ENCODE measurements at places on chromosomes 5 and 9.
A peak's percentile ranks its signal among the peaks of the same experiment; 100 is the strongest.

GRCh38 chr9:3897631-3898030 lies 371.8 kb upstream of the RFX3 start:
- DNase-seq, result no peak

GRCh38 chr5:72830362-72830761 lies 13.9 kb downstream of the TNPO1 start:
- DNase-seq, result no peak

DNA sequence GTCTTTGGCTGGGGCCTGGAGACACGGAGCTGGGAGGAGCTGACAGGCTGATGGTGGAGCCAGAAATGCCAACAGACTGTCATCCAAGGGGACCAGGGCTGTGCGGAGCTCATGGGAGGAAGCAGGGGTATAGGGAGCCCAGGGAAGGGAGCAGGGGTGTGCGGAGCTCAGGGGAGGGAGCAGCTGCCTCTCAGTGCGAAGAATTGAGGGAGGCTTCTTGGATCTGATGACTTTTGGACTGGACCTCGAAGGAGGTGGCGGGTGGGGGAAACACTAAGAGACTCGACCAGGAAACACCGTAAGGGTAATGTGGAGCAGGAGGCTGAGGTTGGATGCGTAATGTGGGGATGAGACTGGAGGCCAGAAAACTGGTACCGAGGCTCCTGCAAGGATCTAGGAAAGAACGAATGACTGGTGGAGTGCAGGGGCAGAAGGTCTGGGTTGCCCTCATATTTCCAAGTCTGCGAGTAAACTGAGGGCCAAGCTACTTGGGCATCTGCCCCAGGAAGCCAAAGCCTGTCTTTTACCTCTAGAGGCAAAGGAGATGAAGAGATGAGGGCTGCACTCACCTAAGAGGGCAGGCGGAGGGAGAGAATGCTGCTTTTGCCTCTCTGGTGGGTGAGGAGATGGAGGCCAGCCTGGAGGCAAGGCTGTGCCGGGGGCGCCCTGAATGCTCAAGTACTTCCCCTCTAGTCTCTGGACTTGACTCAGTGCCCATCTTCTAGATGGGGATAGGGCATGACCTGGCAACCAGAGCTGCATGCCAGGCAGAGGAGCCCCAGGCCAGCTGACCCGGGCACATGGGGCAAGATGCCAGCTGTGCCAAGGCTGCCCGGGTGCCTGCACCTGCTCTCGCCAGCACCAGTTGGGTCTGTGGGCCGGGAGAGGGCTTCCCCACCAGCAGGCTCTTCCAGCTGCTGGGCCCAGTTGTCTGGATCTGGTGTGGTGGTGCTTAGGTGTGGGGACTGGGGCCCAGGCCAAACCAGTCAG lies 2.3 kb downstream of the PTGS1 start:
- DNase-seq, result no peak

DNA sequence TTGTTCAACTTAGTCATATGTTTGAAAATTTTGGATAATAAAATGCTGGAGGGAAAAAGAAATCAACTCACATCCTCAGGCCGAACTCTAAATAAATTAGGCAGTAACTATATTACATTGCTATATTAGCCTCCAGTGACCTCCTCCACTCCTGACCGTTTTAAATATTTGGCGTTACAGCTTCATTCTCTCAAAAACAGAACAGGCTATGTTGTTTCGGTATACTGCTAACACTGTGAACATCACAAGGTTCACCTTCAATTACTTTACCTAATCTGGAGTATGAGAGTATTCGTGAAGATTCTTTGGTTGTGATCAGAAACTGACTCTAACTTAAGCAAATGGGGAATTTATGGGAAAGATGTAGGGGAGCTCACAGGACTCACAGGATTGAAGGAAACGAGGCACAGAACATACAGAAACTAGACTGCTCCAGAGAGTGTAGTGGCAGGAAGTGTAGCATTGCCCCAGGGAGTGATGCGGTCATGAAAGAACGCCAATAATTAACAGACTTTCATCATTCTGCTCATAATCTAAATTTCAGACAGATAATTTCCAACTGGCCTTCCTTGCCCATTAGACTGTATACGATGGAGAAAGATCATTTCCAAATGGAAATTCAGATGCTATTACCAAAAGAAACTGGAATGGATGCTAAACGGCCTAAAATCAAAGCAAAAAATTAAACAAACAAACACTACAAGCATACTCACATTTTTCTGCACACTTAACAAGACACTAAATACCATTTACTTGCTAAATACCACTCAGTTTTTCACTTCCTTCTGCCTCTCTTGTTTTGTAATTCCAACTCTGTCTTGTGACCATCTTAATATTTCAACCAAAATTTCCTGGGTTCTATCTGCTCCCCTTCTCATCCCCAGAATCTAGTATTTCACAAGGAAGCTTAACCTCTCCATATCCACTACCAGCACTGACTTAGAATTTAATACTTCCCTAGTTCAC lies 110.1 kb upstream of the LPAR1 start:
- peak; percentile 34 for DNase-seq

DNA sequence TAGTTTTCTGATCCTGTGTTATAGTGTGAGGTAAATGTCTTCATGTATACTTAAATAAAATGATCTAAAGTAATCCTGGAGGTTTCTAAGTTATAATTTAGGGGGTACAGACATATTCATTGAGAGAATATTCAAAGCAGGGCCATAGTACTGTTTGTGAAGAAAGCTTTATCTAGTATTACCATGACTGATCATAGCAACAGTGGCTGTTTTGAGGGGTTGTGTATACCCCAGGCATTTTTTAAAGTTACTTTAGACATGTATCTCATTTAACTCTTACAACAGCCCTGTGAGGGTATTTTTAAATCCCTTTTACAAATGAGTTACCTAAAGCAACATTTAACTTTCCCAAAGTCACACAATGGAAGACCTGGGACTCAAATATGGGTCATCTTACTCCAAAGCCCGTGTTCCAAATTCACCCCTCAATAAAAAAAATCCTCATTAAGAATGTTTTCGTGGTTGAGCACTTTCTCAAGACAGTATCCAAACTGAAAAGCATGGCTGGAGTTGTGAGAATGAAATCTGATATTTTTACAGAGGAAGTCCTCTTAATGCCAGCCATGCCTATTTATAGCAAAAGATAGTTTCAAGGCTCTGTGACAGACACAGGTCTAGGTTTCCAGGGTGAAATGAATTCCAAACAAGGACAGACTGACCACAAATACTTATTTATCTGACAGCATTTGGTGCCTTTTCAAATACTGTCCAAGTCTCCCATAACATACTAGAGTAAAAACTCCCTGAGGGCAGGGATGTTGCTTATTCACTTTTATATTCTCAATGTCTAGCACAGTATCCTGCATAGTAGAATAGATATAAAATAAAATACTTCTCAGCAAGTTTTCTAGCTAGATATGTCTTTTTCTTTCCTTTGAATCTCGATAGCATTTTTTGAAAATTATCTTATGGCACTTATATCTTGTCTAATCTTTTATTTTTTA lies 10.4 kb downstream of the STOM start:
- DNase-seq, result peak; percentile 37

DNA sequence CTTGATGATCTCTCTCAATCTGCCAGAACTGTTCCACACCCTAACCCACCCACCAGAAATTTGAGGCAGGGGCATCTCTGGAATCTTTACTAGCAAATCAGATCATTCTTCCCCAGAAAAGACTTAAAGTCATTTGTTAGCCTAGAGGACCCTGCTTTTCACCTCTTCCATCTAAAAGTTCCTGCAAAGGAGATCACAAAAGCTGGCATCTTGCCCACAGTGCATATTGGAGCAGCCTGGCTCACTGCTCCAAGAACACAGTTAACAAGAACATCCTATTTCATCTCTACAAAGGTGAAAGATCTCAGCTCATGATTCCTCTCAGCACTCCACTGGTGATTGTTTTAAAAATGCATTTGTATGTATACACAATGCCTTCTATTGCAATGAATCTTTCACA lies 36.3 kb downstream of the GABRP start:
- DNase-seq, result no peak

- DNase-seq, result no peak
These were observed 43.7 kb downstream of the RANBP6 start for GRCh38 chr9:5971740-5972139.

GRCh38 chr9:108759399-108759798 lies 96.4 kb downstream of the ACTL7B start:
- no peak for DNase-seq

GRCh38 chr5:540071-540905 lies 16.0 kb upstream of the SLC9A3 start:
- no peak for DNase-seq

DNA sequence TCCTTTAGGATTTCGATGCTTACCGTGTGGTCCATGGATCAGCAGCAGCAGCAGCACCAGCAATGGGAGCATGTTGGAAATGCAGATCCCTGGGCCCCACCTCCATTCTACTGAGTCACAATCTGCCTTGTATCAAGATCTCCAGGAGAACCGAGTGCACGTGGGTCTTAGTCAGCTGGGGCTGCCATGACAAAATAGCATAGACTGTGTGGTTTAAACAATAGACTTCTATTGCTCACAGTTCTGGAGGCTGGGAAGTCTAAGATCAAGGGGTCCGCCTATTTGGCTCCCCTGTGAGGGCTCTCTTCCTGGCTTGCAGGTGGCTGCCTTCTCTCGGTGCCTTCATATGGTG lies 1.3 kb upstream of the PROP1 start:
- DNase-seq, result no peak

- DNase-seq, result peak; percentile 48
These were observed 5.6 kb upstream of the GPX3 start for GRCh38 chr5:151014680-151015343.

GRCh38 chr9:116959809-116960208 lies 272.7 kb downstream of the TRIM32 start:
- no peak for DNase-seq

- peak; percentile 21 for DNase-seq
These were observed 512.9 kb upstream of the PTGER4 start for GRCh38 chr5:40166802-40167201.

DNA sequence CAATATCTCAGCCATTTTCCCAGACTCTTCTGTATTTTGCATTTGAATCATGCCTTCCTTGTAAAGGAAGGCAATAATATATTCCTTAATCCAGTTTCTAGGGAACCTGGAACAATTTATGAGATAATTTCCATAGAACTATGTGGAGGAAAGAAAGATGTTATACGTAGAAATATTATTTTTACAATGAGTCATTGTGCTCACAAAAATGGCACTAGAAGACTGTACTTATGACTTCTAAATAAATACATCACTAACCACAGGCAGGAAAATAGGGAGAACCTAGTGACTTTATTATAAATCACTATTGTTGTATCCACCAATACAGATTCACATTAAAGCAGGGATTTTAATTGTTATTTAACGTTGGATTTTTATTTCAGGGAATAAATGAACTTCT lies 87.6 kb downstream of the FBXO38 start:
- no peak for DNase-seq

DNA sequence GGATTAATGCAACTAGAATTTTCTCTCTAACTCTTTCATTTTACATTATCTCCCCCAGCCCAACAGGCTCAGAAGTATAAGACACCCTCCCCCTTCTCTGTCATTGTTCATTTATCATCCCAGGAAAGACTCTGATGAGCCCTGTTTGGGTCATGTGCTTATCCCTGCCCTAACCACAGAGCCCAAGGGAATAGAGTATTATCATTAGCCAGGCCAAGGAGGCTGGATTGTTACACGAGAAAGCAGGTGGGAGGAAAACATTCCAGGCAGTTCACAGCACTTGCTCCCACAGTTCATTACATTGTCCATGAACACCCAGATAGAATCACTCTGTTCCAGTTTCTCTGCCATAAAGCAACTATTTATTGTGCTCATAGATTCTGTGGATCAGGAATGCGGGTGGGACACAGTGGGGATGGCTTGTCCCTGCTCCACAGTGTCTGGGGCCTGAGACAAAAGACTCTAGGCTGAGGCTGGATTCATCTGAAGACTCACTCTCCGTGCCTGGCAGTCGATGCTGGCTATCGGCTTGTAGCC lies 59.5 kb upstream of the TMEM215 start:
- DNase-seq, result peak; percentile 7

DNA sequence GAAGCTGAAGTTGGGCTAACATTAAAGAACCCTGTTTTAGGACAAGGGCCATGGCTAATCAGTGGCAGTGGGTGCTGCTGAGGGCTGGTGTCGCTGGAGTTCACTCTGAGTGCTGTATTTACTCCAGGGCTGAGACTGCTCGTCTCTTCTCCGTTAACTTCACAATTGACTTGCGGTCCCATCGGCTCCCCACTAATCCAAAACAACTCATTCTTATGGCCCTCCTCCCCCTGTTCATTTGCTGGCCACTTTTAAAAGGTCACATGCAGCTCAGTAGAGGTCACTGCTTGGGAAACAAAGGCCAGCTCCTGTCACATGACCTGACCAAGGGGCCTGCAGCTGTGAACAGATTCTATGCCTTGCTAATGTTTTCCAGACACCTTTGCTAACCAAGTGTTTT lies 38.4 kb downstream of the PTCH1 start:
- DNase-seq, result peak; percentile 81

DNA sequence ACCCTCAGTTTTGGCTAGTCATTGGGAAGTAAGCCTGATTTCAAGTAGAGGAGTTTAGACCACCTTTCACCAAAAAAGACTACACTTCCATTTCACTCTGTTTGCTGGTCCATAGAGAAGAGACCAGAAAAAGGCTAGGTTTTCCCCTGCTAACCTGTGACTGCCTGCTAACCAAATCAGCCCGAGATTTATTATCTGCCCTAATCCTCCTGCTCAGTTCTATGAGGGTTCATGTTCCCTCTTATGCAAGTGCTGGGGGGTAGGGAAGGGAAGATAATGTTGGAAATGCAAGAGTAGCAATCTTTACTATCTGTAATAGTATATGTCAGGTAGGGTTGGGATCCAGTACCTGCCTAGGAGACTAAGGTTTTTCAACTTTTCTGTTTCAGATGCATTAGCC lies 51.6 kb upstream of the CCNG1 start:
- no peak for DNase-seq

DNA sequence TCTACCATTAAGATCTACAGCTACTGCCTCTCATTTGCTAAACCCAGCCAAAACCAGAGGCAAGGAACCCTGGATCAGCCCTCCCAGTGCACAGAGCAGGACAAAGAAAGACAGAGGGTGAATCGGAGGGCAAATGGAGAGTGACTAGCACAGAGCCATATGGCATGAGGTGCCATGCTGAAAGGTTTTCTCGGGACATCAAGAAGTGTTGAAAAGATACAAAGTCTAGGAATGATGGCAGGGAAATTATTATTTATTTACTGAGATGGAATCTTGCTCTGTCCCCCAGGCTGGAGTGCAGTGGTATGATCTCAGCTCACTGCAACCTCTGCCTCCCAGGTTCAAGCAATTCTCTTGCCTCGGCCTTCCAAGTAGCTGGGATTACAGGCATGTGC lies 19.3 kb downstream of the SLC1A1 start:
- no peak for DNase-seq

GRCh38 chr9:126296687-126297086 lies 29.9 kb upstream of the MVB12B start:
- no peak for DNase-seq

DNA sequence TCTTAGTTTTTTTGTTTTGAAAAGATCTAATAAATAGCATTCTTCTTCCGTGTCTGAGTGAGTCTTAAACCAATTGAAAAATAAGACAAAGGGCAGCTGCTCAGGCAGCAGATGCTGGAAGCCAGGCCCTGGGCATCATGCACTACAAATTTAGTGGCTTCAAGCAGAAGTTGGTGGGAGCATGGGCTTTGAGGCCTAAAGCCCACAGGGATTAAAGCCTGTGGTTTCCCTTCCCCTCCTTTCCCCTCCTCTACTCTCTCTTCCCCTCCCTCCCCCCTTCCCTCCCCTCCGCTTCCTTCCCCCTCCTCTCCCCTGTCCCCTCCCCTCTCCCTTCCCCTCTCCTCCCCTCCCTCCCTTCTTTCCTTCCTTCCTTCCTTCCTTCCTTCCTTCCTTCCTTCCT lies 20.1 kb upstream of the KIF4B start:
- no peak for DNase-seq

All from fibroblast of villous mesenchyme (primary cell).